ENCODE measurements at places on chromosomes 3 and 15. TPM values are rescaled to one million over a fixed set of nuclear protein-coding genes. Genes with fewer than 3 reads are reported as not detected.

DNA sequence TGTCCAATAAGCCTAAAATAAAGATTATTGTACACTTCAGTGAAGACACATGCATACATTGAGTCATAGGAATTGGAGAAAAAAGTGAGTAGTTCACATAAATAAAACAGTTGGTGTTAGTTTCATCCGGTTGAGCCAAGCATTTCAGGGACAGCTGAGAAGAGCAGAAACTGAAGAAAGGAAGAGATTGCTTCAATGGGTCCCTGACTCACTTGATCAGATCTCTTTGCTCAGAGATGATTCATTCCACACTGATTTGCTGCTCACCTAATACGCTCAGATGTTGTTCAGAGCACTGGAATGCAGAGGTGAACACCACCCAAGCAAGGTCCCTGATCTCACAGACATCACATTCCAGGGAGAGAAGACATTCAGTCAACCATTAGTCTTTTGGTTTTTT, 93.7 kb downstream of the RAD18 start:
- peak; percentile 100 for DNase-seq

GRCh38 chr3:6266135-6266534, 594.8 kb upstream of the GRM7 start:
- DNase-seq, result no peak

DNA sequence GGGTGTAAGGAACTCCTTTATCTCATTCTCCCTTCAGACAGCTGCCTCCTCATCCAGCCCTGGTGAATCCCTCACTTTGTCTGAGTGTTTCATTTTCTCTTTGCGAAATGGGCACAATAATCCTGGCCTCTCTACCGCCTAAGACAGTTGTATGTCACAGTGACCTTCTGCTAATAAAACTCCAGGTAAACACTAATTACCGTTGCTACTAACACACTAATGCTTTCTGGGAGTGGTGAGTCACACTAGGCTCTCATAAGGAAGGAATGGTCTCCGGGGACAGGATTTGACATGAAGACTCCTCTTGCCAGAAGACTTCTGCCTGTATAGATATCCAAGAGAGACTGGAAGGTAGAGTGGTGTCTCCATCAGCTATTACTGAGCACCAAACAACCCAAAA, 71.7 kb upstream of the SNRK start:
- no peak for DNase-seq

The PARL gene
- 64.7 TPM for total RNA-seq

DNA sequence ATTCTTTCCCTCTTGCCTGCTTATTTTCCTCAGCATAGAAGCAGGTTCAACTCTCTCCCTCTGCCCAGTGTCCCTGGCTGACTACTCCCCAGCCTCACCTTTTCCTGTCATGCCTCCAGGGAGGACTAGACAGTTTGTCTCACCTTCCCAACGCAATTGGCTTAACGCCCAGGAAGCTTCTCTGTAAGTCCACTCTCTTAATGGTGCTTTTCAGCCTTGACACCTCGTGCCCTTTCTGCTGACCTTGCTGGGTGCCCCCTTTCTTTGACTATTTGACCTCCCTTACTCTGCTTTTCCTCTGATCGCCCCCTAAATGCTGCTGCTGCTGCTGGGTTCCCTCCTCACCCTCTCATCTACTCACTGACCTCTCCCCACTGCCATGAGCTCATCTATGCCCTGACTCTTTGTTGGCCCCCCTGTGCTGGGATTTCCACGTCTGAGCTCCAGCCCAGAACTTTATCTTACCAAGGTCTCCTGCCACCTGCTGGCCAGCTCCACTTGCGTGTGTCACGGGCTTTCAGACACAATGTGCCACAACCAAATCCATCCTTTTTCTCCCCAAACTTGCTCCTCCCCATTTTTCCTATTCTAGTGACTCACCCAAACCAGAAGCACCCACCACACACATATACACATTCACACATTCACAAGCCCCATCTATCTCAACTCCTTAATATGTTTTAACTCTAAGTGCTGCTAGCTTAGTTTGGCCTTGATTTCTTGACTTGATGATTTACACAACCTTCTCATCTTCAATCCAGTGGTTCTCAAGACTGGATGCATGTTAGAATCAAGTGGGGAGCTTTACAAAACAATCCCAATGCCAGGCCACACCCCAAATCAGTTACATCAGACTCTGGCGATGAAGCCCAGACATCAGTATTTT, 16.6 kb downstream of the EPB42 start:
- DNase-seq, result peak; percentile 49

The LIPH gene
- 6.4 TPM for total RNA-seq

GRCh38 chr3:119729996-119730395, 27.2 kb downstream of the CFAP91 start:
- no peak for DNase-seq

The RAB6B gene
- total RNA-seq, result 60.5 TPM

- no peak for DNase-seq
These were observed 23.2 kb downstream of the PEAK1 start for GRCh38 chr15:77396692-77397091.

- no peak for DNase-seq
These were observed 71.0 kb downstream of the SOX14 start for GRCh38 chr3:137835096-137835495.

Measured in astrocyte (in vitro differentiated cells and primary cell).